ENCODE measurements at places on chromosomes 1 and 21.

GRCh38 chr1:193730017-193730416 is 543.6 kb upstream of the B3GALT2 start:
- DNase-seq, result no peak

DNA sequence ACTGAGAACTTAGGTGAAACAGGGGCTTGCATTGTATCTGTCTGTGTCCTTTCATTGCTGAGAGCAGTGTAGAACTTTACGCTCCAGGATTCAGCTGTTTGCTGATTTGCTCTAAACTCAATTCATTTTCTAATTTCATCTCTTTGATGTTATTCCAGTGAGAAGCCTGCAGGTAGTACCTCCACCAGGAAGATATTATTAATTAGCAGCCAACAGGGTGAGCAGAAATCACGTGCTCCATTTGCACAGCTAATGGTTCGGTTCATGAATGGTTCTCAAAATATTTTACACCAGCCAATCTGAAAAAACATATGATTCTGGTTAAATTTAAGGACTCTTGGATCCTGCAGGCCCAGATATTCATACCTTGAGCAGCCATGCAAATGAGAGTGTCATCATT is 52.1 kb downstream of the SUSD4 start:
- DNase-seq, result no peak

DNA sequence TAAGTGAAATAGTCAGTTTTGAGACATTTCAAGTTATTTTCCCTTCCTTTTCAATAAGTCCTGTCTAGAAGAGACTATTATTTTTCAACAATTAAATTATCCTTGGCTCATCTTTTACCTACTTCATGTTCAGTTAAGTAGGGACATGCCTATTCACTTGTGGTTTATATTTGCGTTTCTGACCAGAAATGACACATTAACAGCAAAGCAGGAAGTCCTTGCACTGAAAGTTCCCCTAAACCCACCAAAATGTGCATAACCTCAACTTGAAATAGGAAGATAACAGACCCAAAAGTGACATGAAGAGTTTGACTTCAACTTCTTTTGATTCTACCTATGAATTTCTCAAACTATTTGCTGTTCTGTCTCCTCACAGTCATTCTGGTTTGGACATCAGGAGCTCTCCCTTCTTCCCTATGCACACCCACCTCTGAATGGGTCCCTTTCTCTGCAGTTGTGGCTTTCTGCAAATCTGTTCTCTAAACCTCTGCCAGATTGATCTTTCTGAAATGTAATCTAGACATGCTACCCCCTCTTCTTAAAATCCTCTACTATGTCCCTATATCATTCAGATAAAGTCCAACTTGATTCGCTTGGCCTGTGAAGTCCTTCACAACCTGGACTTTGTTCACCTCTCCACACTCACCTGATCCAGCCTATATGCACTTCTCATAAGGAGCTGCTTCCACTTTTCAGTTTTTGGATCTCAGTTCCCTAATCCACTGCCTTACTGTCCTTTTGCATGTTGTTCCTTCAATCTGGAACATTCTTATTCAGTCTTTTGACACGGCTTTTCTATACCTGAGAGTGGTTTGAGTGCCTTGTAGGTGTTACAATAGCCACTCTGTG is 661.5 kb upstream of the ADGRL4 start:
- no peak for DNase-seq

GRCh38 chr1:169115891-169116585 is 9.5 kb downstream of the ATP1B1 start:
- DNase-seq, result peak; percentile 92

DNA sequence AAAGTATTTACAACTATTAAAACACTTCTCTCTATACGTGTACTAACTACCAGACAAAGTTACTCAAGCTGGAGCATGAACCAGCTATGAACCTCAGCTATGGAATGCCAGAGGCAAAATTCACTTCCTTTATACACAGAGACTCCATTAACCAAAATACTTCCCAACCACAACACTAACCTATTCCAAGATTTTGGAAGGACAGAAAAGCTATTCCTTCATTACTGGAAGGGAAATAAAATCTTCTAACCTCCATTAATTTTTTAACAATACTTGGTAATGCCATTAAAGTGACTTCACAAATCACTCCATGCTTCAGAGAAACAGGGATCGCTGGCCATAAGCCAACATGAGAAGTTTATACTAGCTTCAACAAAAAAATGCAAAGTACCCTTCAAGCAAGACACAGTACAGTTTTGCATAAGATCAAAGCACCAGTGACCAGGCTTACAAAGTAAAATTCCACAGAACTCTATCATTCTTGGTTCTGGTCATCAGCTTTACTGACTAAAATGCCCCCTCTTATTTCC is 58.0 kb downstream of the PUM1 start:
- DNase-seq, result peak; percentile 50

- no peak for DNase-seq
Measured at GRCh38 chr21:37047079-37047478, 25.8 kb downstream of the PIGP start.

GRCh38 chr1:212355230-212355969 is 59.3 kb downstream of the PACC1 start:
- DNase-seq, result no peak

DNA sequence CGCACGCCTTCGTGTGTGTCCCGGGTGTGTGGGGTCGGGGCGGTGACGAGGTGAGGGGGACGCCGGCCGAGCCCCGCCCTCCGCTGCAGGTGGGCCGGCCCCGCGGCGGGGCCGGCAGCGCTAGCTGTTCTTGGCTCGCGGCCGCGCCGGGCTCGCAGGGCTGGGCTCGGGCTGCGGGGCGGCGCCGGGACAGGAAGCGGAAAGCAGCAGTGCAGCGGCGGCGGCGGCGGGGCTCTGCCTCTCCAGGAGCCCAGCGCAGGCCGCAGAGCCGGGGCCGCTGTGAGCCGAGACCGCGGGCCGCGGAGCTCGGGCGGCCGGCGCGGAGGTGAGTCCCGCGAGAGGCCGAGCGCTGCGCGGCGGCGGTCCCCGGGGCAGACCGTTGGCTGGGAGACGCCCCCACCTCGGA is at the start of gene VANGL1:
TSS of gene VANGL1 (plus strand) at position 209 of the 406 bp plus-strand sequence. CDS start 9,444 bp downstream, outside the sequence.
- peak; percentile 41 for DNase-seq

GRCh38 chr1:178918955-178919354 is 48.1 kb upstream of the ANGPTL1 start:
- no peak for DNase-seq

GRCh38 chr1:201653883-201654282 is 115.0 kb downstream of the NAV1 start:
- no peak for DNase-seq

DNA sequence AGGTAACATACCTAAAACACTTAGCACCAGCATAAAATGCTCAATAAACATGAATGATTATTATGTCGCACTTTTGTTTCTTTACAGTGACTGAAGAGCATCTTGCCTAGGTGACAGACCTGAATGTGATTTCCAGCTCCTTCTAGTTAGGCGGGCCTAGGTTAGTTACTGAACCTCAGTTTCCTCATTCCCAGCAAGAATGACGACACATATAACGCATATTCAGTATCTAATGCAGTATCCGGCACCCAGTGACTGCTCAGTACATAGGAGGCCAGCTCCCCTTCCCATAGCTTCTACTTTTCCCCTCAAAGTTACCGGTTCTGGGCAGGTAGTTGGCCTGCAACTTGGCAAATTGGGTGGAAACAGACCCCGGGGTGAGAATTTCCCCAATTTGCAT is 763 bp downstream of the AUNIP start:
- DNase-seq, result no peak

DNA sequence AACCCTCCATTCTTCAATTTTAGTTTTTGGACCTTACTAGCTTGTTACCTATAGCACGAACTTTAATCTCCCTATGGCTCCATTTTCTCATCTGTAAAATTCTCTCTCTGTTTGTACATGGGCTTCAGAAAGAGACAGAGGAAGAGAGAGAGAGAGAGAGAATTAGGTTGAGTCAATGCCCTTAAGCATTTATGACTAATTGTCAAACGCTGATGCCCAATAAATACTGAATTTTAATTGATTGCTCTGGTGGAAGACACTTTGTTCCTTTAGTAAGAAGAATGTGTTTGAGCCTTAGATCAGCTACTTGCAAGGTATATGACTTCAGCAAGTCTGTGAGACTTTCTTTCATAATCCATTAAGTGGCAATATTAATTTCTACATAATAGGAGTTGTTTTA is 743.1 kb upstream of the ADGRL4 start:
- DNase-seq, result no peak

DNA sequence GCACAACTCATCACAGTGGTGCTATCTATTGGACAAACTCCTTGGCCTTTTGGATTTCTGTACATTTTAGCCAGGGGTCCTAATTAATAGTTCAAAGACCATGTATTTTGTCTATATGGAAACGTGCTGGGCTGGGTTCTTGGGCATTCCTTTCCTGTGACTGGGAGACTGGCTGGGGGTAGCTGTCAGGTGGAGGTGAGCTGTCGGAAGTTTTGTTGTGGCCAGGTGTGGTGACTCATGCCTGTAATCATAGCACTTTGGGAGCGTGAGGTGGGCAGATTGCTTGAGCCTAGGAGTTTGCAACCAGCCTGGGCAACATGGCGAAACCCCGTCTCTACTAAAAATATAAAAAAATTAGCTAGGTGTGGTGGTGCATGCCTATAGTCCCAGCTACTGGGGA is 392.4 kb downstream of the RPS6KC1 start:
- no peak for DNase-seq

- peak; percentile 6 for DNase-seq
Measured at GRCh38 chr1:154860156-154860870, 9.8 kb downstream of the KCNN3 start.

GRCh38 chr1:8545078-8545477 is 227.2 kb downstream of the SLC45A1 start:
- no peak for DNase-seq

- DNase-seq, result no peak
Measured at GRCh38 chr1:2242814-2243725, 15.0 kb downstream of the SKI start.

- DNase-seq, result no peak
Measured at GRCh38 chr1:228207851-228208821, at the start of gene OBSCN. Gene OBSCN, plus strand, starts transcription at chr1:228208044. Its CDS starts 3,740 bp downstream, at chr1:228211784.

GRCh38 chr1:164575356-164575886 is 16.4 kb downstream of the PBX1 start:
- no peak for DNase-seq

DNA sequence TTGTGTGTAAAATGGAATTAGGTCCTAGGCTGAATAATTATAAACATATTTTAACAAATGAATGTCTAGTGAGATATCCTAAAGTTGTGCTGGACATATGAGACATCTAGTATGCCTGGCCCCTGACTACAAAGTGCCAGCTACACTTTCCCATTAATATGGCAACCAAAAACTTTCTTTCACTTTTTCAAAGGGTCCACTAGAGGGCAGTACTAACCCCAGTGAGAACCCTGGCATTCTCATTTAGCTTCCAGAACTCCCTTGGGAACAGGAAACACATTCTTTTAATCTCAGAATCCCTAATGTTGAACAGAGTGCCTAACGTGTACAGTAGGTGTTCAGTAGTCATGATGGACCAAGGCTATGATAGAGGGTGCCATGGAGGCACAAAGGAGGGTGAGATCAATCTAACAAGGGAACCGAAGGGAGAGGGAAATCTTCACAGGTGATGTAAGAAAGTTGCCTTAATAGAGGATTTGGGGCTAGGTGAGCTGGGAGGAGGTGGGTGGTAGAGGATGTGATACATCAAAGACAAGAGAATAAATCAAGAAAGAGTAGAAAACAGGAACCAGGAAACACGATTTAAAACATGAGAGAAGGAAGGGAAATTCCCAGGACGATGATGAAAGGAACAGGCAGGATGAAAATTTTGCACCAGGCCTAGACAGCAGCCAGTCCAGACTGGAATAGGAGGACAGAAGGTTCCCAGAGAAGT is 41.6 kb downstream of the NSL1 start:
- DNase-seq, result peak; percentile 70

- DNase-seq, result no peak
Measured at GRCh38 chr1:161298116-161298515, 11.7 kb downstream of the MPZ start.

Measured in RCC 7860 (cell line).